ENCODE measurements at places on chromosomes 2 and 18.

DNA sequence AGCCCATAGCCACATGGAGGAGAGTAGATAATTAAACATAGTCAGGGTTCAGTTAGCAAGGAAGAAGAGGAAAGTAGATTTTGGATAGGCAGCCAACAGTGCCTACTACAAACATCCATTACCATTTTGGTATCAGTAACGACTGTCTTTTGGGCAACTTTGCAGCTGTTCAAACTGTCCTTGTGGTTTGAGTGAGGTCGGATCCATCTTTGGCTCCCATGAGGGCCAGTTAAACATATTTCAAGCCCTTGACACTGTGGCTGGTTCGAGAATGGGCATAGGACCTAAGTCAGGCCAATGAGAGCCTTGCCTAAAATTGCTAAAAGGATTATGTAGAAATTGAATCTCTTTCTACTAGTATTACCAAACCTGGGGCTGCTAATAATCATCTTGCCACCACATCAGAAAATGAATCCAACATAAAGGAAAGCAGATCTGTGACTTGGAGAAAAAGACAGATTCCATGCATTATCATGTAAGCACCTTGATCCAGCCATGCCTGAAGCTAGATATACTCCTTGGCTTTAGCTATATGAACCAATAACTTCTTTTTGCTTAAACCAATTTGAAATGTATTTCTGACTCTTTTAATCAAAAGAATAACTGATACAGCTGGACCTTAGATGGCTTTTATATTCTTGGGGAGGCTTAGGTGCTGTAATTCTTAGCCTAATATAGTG, 75.0 kb upstream of the STAM2 start:
- no peak for DNase-seq

DNA sequence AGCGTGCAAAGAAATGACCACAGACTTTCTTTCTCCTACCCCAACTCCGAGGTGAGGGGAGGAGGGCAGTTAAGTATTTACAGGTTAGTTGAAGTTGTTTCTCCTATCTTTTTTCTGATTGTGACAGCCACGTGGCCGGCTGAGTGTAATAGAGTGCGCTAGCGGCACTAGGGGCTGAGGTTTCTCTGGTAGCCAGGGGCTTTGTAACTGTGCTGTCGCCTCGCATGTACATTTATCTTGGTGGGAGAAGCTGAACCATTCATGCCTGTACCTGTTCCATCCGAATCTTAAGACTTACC, 214.1 kb upstream of the STON1 start:
- DNase-seq: peak; percentile 42

DNA sequence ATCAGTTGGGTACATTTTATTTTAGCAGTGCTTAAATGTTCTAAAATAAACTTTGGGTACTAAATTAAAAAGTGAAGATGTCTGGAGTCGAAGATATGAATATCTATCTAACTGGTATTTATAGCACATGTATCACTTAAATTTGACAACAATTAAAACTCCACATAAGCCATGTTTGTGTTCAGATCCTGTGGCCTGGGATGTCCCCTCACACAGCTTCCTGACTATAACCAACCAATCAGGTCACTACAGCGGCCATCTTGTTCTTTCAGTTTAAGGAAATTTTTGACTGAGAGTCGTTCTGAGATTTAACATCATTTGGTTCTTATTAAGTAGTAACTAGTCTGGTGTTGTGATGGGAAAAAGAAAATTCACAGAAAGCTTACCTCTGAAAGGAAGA, 170.7 kb upstream of the NRP2 start:
- no peak for DNase-seq

DNA sequence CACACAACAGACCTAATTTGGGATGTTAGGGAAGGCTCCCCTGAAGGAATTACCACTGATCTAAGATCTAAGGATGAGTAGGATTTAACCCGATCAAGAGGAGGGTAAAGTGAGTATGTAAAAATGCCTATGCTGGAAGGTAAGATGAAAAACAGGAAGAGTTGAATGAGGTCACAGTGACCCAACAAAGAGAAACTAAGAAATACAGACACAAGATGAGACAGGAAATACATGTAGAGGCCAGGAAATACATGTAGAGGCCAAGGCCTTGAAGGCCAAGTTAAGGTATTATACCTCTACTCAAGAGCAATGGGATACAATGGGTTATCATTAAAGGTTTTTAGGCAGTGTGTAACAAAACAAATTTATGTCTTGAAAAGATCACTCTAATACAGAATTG, 131.6 kb upstream of the TANK start:
- no peak for DNase-seq

DNA sequence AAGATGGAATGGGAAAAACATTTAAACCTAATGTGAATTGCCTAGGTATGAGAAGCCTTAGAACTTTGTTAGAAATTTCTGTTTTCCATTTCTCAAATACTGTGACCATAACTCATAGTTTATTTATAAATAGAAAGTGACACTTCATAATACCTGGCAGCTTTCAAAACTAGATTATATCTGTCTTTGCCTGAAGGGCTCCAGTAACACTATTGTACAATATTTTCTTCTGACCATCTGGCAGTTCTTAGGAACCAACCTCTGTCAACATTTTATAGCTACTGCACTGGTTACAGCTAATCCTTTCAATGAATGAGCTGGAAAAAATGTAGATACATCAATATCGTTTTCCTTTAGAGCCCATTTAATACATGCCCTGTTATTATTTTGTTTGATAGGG, 237.4 kb downstream of the CAMKMT start:
- no peak for DNase-seq

DNA sequence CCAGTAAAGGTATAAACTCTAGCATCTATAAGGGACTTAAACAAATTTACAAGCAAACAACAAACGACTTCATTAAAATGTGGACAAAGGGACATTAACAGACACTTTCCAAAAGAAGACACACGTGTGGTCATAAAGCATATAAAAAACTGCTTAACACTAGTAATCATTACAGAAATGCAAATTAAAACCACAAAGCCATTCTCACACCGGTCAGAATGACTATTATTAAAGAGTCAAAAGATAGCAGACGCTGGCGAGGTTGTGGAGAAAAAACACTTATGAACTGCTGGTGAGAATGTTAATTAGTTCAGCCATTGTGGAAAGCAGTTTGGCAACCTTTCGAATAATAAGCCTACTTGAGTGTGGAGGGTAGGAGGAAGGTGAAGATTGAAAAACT, 217.1 kb upstream of the DLGAP1 start:
- DNase-seq: no peak

GRCh38 chr18:45976566-45976965, 9.4 kb upstream of the EPG5 start:
- no peak for DNase-seq

DNA sequence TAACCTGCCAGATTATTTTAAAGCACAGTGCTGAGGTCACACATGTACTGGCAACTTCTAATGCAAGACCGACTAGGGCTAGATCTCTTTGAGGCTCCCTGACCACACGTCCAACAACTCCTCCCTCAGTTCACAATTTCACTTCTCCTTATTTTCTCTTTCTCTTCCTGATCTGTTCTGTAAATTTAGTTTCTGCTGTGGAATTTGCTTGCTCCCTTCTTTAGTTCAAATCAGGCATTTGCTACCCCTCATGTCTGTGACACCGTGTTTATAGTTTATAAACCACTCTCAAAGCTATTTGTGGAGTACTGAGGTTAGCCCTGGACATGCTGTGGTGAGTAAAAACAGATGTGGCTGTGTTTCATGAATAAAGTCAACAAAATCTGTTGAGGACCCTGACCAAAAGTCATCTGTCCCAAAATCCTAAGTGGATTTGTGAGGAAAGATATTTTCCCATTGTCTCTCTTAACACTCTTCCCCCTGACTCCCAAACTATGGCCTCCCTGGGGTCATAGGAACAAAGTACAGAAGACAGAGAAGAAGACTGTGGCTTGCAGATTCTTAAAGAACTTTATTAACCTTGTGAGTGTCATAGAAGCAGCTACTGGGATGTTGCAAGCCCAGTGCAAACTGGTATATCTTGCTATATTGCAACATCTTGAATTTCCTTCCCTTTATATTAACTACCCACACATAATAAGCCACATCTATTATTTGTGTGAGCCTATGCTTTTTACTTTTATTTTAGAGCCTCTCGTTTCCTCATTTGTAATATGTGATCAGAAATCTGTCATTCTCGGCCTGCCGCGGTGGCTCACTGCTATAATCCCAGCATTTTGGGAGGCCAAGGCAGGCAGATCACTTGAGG, 3.5 kb upstream of the NAGK start:
- DNase-seq: no peak

GRCh38 chr18:79547413-79548076, 132.1 kb upstream of the CTDP1 start:
- no peak for DNase-seq
